NCI-H2227 treated with DMSO at 0.1 percent for 48 hours (cell line): ENCODE measurements at places on chromosomes 2 and 18.

DNA sequence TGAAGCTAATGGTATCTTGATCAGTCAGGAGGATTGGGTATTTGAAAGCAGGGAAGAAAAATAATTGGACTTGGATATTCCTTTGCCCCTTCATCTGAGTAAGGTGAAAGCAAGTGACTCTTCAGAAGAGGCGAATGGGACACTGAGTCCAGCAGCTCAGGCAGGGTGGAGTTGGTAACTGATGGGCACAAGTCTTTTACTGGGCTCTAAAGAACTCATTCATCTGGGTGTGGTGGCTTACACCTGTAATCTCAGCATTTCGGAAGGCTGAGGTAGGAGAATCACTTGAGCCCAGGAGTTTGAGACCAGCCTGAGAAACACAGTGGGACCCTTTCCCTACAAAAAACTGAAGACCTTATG, 11.2 kb downstream of the CFLAR start:
- DNase-seq, result no peak

DNA sequence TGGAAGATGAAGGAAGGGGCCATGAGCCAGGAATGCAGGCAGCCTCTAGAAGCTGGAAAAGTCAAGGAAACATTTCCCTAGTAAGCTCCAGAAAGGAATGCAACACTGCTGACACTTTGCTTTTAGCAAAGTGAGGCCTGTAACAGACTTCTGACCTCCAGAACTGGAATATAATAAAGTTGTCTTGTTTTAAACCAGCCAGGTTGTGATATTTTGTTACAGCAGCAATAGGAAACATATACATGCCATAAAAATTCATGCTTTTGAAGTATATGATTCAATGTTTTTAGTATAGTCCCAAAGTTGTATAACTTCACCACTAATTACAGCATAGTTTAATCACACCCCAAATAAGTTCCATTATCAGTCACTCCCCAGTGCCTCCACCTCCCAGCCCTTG, 15.2 kb upstream of the ZNF396 start:
- no peak for DNase-seq

- no peak for DNase-seq
Observed at GRCh38 chr2:241137276-241138190, 11.7 kb downstream of the PASK start.

- no peak for DNase-seq
Observed at GRCh38 chr2:118388771-118389170, 300.5 kb downstream of the INSIG2 start.

GRCh38 chr2:147288131-147288530, 556.7 kb upstream of the ACVR2A start:
- DNase-seq, result no peak

- DNase-seq, result no peak
Observed at GRCh38 chr2:43005245-43005974, 213.0 kb upstream of the HAAO start.

DNA sequence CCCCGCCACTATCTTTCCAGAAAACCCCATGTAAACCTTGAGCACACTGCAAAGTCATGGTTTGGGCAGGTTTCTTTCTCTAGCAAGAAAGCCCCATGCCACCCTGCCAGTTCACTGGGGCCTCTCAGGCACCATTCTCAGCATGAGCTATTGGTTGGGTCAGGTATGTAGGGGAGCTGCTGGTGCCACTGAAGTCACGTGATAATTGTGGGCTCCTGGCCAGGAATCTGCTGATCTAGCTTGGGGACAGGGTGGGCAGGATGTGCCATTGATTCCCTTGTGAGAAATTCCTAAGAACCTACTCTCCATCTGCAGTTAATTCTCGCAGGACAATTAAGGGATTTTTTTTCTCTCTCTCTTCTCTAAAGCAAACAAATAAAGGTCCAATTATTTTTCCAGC, 26.5 kb upstream of the HNMT start:
- no peak for DNase-seq

DNA sequence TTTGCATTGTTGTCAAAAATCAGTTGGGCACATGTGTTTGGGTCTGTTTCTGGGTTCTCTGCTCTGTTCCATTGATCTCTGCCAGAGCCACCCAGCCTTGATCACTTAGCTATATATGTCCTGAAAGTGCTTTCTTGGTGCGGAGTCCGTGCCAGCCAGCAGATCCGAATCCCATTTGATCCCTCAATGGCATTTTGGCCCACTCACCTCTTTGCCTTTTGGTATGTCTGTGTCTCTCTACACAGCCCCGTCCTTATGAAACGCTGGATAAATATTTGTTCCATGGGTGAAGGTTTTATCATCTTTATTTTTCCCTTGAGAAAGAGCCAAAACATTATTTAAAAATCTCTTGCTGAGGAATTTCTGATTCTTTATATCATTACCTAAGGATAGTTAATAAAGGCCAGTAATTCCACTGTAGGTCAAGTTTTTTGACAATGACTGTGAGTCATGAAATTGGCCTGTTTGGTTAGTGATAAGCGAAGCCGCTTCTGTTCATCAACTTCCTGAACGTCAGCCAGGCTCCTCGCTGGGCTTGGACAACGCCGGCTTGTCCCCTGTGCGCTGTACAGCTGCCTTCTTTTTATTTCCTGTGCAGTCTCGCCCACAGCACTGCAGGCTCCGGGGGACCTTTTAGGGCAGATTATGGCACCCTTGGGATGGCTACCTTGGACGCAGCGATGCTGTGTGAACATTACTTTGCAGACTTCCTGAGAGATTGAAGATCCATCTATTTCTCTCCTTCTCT, 24.9 kb downstream of the MTCL1 start:
- DNase-seq, result no peak

DNA sequence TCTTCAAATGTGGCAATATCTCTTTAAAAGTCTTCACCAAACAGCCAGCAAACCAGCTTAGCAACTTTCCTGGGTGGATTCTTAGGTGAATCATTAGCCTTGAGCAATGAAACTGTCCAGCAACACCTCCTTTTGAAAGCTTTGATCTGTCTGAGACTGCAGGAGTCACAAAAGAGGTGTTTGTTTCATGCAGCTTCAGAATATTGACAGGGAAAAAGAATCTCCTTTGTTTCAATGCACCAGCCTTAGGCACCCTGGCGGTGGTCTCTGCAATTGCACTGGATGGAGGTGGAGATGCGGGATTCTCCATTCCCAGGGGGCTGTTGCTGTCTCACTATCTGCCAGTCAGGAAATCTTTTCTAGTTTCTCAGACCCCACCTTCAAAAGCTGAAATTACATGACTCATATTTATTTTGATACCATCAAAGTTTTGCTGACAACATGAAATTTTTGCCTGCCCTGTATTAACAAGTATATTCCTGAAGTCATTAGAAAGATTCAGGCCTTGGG, 76.0 kb upstream of the DSG1 start:
- DNase-seq, result no peak

DNA sequence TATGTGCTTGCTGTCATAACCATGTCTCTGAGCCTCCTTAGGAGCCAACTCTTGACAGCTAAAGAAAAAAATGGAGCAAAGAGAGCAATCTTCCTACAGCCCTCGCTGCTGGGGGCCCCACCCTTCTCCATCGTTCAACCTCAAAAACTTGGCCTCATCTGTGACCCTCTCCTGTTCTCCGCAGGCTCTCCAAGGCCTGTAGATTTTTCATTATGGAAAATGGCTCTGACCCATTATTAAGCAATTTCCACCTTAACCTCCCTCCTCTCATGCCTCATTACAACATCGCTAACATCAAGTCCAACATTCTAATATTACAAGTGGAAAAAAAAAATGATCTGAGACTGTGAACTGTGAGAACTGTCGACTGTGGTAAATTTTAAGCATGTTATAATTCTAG, 98.7 kb downstream of the SLC8A1 start:
- DNase-seq, result peak; percentile 90

DNA sequence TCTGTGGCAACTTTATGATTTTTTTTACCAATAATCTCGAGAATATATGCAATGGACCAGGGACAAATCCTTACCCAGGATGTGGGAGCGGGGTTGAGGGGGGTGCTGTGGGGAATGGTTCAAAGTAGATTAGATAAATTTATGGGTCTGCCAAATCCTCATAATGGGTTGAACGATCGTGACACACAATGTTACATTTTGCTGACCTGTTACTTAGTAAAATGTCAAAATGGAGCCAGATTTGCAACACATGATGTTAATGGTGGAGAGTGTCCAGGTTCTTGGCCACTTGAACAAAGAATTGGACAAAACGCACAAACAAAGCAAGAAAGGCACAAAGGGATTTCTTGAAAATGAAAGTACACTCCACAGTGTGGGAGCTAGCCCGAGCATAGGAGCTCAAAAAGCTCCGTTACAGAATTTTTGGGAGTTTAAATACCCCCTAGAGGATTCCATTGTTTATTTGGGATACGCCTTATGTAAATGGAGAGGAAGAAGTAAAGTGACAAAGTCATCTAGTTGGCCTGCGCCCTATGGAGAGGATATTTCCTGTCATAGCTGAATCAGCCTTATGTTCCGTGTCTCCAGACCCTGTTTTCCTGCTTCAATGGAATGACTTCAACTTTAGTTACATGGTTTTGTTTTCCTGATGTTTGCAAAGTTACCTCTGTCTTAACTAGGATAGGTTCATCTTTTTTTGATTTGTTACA, 776.0 kb downstream of the DCC start:
- DNase-seq, result no peak

- peak; percentile 40 for DNase-seq
Observed at GRCh38 chr2:37349231-37349860, 4.9 kb downstream of the QPCT start.

DNA sequence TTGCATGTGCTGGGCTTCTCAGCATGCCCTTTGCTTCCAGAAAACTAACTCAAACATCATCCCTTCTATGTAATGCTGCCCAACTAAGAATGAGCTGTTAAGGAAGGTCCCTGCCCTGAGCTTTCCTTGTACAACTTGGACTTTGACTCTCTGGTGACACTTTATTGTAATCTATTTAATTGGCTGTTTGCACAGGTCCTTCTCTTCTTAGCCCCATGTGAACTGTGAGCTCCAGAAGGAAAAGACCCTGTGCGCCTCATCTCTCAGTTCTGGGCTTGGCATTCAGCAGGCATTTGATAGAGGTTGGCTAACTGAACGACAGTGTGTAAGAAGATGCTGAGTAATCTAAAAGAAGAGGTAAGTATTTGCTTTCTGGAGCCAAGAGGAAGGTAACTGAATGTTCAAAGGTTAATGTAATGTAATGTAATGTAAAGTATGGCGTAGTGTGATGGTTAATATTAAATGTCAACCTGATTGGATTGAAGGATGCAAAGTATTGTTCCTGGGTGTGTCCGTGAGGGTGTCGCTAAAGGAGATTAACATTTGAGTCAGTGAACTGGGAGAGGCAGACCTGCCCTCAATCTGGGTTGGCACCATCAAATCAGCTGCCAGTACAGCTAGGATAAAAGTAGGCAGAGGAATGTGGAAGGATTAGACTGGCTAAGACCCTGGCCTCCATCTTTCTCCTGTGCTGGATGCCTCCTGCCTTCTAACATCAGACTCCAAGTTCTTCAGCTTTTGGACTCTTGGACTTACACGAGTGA, 60.8 kb upstream of the CCDC195 start:
- DNase-seq, result no peak

DNA sequence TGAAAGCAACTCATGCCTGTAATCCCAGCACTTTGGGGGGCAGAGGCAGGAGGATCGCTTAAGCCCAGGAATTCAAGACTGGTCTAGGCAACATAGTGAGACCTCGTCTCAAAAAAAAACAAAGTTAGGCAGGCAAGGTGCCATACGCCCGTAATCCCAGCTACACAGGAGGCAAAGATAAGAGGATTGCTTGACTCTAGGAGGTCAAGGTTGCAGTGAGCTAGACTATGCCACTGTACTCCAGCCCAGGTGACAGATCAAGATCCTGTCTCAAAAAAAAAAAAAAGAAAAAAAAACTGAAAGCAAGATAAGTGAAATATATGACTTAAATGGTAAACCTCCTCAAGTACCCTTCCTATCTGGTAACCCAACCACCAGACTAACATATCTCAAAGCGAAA, 59.8 kb downstream of the USP34 start:
- no peak for DNase-seq

DNA sequence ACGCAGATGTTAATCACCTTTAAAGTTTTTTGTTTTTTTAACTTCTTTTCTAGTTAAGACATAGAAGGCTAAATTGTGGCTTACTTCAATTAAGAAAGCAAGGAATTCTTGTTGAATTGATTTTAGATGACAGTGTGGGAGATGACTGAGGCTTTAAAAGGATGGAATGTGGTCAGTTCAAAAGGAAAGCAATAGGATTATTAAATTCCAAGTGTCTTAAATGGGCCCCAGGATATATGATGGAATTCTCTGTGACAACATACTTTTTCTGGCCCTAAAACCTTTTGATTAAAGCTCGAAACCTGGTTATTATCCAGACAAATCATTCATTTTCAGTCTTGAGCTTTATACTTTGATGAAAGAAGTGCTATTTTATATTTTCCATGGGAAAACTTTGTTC, 179.0 kb upstream of the TMEFF2 start:
- no peak for DNase-seq

DNA sequence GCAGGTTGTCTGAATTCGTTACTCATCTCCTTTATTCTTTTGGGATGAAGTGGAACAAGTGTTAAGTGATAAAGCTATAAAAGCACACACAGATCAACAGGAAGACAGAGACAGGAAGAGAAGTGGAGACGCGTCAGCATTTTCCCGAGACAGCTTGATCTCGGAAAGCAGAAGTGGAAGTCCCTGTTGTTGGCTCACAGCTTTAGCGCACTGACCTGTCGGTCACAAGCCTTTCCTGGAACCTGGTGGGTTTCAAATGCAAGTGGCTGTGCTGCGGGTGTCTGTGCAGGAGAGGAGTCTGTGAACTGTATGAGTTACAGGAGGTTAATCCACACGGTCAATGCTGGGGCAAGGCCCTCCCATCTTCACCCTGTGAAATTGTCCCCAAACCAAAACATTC, 116.6 kb upstream of the PELI1 start:
- no peak for DNase-seq

DNA sequence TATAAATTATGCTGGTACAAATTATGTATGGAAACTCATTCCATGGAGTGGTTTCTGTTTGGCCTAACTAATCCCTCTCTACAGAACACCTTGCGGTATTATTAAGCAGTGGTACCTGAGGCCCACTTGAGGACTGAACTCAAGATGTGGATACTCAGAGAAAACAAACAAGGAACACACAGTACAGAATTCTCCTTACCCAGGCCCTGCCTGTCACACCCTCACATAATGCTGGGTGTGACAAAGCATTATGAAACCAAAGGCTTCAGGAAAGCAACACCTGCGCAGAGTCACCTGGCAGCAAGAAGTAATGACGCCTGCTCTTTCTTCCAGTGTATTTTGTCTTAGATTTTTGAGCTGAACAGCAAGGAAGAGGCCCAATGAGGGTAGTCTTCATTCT, 264.7 kb downstream of the PAX3 start:
- DNase-seq, result no peak

DNA sequence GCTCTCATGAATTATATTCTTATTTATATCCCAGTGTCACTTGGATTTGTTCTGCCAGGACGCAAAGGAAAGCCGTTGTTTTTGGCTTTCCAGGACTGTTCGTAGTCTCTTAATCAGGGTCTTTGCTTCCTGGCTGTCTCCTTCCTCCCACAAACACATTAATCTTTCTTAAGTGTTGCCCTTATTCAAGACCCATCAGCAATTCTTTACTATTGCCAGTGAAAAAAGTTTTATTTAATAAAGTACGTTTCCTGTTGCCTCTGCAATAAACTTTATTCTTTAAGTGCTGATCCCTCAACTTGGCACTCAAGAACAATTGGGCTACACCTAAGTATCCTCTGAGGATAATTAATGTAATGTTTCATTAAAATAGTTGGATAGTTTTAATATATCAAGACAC, 68.3 kb upstream of the CYP20A1 start:
- no peak for DNase-seq
